ENCODE measurements at places on chromosomes 11 and 22.
A peak's percentile ranks its signal among the peaks of the same experiment; 100 is the strongest.

- peak; percentile 32 for DNase-seq
These were observed 10.1 kb downstream of the SYT12 start for GRCh38 chr11:67032830-67033551.

GRCh38 chr22:42610186-42610585 lies 4.5 kb downstream of the POLDIP3 start:
- no peak for DNase-seq

DNA sequence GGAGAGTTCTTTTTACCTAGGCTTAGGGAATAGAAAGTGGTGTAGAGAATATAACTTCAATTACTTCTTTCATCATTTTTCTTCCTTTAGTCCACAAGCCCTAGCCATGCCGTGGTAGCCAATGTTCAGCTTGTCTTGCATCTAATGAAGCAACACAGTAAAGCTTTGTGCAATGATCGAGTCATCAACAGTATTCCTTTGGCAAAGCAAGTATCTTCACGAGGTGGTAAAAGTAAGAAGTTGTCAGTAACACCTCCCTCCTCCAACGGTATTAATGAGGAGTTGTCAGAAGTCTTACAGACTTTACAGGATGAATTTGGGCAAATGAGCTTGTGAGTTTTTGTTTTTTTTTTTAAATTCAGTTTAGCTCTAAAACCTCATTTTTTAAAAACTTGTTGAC lies 37.4 kb downstream of the CEP57 start:
- no peak for DNase-seq

DNA sequence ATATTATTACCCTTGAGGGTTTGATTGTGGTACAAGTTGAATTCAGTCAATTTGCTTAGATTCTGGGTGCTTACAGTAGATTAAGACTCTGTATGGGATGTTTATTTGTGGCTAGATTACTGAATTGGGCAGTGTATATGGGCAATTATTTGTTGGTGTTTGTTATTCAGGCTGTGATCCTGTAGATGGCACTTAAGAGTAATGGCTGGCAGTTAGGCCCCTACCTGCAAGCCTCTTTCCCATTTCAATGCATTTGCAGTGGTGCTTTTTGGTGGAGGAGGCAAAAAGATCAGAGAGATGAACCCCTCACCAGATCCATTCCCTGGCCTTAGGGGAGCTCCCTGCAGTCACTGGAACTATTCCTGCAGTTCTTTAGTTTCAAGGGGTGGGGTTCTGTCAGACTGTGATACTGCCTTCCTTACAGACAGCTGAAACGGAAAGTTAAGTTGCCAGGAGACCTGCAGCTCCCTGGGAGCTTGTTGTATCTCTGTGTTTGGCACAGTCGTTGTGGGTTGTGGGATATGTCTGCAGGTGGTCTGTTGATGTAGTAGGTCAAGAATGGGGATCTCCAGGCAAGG lies 199.5 kb downstream of the AASDHPPT start:
- peak; percentile 1 for DNase-seq

- DNase-seq: no peak
These were observed 3.0 kb upstream of the SWAP70 start for GRCh38 chr11:9660886-9661285.

DNA sequence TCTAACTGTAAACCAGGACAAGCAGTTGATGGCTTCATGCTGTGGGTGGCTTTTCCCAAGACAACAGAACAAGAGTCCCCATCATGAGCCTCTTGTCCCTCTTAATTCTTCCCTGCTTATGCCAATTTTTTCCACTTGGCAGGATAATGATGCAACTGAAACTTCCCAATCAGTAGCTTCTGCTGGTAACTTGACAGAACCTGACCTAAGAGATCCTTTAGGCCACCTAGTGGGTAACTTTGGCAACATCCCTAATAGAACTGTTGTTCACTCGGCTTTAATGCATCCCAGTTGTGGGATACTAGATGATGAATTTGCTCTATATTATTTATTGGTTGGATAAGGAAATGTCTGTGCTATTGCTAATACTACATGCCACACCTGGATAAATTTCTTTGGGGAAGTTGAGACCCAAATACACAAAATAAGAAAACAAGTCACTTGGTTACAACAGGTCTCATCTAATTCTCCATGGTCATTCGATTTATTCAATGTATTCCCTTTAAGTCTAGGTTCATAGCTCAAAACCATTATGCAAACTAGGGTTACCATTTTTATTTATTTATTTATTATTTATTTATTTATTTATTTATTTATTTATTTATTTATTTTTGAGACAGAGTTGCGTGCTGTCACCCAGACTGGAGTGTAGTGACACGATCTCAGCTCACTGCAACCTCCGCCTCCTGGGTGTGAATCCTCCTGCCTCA lies 41.4 kb upstream of the NFAM1 start:
- DNase-seq: peak; percentile 44

Data from foreskin melanocyte (primary cell).